Sigmoid colon (tissue), 7 donors: ENCODE measurements at places on chromosomes 4 and X. TPM values are rescaled to one million over a fixed set of nuclear protein-coding genes. Genes with fewer than 3 reads are reported as not detected.

GRCh38 chr4:152090543-152090942 lies 329.7 kb upstream of the GATB start:
- DNase-seq = no peak

GRCh38 chrX:3184176-3184930 lies 143.1 kb downstream of the ARSF start:
- peak; percentile 63 for DNase-seq

DNA sequence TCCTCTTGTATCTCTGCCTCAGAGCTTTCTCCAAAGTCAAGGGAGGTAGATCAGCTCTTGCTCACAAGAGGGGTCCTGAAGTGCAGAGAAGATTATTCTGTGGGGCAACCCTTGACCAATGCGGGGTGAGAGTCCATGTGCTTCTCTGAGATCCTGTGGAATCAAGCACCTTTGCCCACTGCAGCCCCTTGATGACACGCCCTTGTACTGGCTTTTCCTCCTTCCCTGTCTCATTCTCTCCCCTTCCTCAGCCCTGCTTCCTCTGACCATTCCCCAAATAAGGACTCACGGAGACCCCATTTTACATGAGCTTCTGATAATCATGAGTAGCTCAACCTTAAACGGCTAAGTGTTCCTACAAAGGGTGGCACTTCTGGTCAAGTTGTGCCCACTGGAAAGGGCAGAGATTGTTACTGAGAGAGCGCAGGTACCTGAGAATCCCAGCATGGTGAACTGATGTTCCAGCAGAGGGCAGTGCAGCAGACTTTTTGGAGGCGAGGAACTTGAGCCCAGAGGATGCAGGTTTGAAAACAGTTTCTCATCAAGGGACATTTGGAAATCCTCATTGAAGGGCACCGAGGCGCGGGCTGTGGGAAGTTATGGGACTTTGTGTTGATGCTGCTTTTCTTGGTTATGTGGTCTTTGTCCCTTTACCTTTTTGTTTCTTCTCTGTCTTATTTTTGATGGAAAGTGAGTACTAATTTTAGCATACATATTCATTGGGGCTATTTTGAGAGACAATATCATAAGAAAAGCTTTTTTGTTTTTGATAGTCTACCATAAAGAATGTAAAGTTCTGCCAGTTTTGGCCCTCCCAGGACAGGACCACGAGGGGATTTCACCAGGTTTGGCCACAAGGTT lies 201.3 kb downstream of the RBM46 start:
- DNase-seq = no peak

DNA sequence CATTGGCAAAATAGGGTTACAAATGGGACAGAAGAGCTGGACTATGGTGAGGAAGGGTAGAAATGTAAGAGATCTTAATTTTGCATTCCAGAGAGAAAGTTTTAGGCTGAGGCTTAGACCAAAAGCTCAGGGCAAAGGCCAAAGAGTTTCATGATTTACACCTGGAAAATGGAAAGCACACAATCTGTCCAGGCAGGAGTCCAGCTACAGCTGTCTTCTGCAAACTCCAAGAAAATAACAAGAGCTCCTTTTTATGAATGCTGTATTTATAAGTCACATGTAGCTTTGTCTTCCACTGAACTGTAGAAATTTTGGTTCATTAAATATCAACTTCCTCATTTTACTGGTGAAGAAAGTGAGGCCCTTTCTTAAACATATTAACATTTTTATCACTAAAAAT lies 288.0 kb upstream of the ATOH1 start:
- no peak for DNase-seq

DNA sequence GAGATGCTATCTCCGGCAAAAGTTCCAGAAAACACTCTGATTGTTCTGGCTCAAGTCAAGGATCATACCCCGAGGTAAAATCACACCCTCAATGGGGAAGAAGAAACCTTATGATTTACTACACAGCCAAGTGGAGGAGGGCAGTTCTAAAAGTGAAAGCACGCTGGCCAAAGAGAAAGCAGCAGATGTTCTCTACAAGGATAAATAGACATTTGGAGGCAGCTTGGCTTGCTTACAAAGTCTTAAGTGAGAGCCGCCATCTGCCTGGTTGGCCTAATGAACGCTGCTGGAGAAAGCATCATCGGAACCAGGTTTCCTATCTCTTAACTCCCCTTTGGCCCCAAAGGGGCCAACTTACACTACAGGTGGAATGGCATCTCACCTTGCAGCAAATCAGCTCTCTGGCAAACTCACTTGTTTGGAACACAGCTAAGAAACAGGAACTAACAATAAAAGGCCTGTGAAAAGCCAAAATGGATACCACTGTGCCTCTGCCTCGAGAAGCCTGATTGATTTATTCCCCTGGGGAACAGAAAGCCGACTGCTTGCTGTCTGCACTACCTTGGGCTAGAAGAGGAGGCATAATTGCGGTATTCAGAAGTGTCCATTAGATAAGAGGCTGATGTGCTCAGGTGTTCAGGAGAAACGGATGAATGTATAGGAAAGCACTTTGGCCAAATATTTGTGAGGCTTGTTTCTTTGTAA lies 22.8 kb downstream of the FRAS1 start:
- DNase-seq = no peak

DNA sequence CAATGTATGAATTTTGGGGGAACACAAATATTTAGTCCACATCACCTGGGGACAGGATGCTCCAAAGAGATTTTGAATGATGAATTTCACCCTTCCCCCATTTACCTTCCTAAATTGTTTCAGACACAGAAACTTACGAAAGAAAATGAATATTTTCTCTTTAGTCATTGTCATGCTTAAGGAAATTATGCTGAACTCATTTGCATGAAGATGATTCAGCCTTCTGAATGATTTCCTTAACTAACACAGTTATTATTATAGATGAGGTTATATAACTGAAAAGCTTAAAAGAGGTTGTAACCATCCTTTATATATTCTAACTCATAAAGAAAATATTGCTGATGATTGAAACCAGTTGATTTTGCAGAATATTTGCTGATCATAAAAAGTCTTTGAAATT lies 61.1 kb downstream of the KCNIP4 start:
- DNase-seq = no peak

GRCh38 chrX:122565952-122566351 lies 618.1 kb upstream of the GRIA3 start:
- DNase-seq = no peak

GRCh38 chr4:39228377-39228776 lies 46.0 kb downstream of the WDR19 start:
- DNase-seq = no peak

DNA sequence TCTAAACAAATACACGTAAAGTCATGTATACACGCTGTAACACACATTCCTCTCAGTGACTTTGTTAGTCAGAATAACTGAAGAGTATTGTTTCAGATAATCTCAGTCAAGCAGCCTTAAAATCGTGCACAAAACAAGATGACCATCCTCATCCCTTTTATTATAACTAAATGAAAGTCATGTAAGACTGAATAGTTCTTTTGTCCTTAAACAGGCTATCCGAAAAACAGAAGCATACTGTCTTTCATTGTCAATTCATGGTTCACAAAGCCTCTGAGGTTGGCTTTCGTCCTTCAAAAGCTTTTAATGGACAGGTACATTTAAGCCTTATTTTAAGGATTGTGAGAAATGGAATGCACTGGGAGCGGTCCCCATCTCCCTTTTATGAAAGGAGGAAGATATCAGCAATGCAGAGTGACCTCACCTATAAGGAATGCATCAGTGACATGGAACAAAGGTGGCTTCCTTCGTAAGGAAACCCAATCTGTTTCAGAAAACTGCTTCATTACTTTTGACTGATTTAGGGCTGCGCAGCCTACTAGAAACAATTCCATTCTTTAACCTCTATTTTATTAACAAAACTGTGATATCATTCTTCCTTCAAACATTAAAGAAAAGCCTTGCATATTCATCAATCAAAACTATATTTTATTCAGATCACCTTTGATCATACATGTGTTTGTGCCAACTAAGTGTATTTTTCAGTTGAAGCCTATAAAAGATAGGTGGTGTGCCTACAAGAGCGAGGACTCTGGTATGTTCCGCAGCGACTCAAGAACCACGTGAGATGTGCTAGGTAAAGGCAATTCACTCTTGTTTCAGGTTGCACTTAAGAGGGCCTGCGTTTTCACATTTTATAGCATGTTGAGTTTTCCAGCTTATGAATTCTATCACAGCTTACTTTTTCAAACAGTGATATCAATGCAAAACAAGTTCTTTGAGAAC lies 19.2 kb downstream of the SH3RF1 start:
- DNase-seq = no peak

- DNase-seq = no peak
Observed at GRCh38 chrX:149152941-149153340, 352.2 kb downstream of the IDS start.

DNA sequence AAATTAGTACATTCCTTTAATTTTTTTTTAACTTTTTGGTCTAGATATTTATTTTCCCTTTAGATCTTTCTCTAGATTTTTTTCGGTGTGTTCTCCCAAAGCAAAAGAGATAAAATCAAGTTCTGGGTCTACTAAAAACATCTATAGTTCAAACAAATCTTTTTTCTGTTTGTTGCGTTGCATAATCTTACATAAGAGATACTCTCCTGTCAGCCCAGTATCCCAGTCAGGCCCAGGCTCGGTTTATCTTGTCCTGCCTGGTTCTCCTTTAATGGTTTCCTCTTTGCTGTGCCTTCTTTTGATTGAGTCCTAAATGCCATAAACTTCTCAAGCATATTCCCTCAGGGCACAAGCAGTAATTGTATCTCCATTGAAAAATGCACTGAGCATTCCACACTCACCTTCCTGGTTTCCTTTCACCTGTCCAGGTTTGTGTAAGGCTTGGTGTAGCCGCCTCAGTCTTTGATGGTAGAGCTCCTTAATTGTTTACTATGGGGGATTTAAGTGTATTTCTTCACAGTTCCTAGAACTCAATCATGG lies 104.9 kb downstream of the TMEM131L start:
- DNase-seq = no peak

DNA sequence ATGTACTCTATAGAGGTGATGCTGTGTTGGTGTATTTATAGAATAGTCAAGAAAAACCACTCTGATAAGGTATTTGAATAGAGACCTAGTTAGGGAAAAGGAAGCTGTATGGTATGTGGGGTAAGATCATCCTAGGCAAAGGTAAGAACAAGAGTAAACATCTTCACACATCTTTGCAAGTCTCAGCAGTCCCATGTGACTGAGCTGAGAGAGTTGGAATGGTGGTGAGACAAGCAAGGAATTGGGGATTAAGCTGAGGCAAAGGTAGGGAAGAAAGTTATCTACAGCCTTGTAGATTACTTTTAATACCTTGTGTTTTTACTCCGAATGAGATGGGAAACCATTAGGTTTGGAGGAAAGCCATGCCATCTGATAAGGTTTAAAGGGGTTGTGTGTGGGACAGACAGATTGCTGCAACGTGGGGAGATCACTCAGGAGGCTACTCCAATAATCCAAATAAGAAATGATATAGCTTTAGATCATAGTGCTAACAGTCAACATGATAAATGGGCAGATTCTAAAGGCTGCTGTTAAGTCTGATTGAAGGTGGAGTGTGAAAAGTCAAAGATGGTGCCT lies 31.7 kb upstream of the MANBA start:
- no peak for DNase-seq

DNA sequence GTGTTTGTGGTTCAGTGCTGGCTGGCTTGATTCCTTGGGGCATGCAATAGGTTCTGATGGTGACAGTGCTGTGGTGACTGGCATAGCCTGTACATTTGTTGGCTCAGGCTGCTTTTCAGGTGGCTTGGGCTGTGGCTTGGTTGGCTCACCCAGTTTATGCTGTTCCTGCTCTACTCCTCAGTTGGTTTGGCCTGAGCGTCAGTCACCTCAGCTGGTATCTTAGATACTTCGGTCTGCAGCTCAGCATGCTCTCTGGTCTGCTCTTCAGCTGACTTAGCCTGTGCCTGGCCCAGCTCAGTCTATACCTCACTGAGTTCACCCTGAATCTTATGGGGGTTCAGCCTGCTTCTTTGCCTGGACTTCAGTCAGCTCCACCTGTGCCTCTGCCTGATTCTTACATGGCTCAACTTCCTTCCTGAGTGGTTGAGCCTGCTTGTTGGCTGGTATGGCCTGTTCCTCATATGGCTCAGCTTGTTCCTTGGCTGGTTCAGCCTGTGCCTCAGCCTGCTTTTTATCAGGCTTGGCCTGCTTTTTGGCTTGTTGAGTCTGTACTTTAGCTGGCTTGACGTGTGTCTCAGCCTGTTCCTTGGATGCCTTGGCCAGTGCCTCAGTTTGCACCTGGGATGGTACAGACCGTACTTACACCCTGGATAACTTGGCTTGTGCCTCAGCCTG lies 170.6 kb downstream of the MSN start:
- DNase-seq = no peak

DNA sequence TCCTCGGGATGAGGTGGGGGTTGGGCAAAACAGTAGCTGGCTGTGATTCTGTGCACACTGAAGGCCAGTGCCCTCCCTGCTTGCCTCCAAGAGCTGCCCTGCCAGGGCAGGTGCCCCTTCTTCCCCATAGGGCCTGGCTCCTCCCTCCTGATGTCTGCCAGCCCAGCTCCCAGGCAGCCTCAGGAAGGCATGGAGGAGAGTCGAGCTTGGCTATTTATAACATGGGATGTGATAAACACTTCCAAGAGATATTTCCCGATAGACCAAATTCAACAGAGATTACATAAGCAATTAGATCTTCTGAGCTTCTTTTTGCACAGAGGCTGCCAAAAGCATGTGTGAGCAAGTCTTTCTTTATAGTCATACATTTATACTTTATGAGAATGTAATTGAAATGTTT lies 45.3 kb upstream of the PJA1 start:
- DNase-seq = no peak

DNA sequence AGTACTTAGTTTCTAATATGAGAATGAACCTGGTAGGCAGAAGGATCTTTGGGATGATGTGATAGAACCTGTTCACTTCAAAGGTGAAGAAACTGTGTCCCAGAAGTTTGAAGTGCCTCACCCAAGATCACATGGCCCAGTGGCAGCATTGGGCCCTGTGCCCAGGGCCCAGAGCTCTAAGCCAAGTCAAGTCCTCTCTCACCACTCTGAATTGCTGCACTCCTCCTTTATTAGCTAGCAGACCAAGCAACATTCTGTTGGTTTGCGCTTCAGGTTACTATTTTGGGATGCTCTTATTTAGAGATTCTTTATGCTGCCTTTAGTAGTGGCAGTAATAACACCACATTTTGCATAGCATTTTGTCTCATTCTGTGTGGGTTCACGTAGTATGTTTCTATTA lies 82.7 kb downstream of the PARM1 start:
- no peak for DNase-seq

GRCh38 chr4:39631700-39632079 lies 7.0 kb downstream of the SMIM14 start:
- DNase-seq = no peak

DNA sequence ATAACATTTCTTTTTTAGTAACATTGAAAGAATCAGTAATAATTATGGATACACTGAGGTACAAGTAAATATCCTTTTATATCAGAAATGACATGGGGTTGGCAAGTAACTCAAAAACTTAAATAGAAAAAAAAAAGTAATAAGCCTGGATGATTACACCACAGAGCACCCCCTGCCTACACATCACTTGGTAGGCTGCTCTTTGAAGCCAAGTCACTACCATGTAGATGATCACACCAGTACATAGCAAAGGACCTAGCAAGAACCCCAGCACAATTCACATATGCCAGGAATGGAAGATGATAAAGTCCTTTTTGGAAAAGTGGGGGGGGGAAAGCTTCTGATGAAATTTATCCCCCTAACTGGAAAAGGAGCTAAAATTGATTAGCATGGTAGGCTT lies 56.9 kb downstream of the METTL14 start:
- no peak for DNase-seq

HAUS7 gene
- 15.0 TPM for polyA plus RNA-seq

RGN gene
- polyA plus RNA-seq = 0.60 TPM

BCLAF3 gene
- 4.3 TPM for polyA plus RNA-seq

KLHL13 gene
- polyA plus RNA-seq = 1.2 TPM

PNCK gene
- 4.6 TPM for polyA plus RNA-seq

IL9R gene
- polyA plus RNA-seq = 1.1 TPM

SPATA4 gene
- not detected for polyA plus RNA-seq

CPLX1 gene
- polyA plus RNA-seq = 3.0 TPM

ARX gene
- polyA plus RNA-seq = not detected
